Daoy (cell line): ENCODE measurements at places on chromosomes 2 and 18. TPM values are rescaled to one million over a fixed set of nuclear protein-coding genes. Genes with fewer than 3 reads are reported as not detected.

- DNase-seq = no peak
Observed at GRCh38 chr2:122651780-122652179, 896.3 kb downstream of the TSN start.

IL1B gene
- total RNA-seq = 12.4 and 13.5 TPM in 2 replicates

DNA sequence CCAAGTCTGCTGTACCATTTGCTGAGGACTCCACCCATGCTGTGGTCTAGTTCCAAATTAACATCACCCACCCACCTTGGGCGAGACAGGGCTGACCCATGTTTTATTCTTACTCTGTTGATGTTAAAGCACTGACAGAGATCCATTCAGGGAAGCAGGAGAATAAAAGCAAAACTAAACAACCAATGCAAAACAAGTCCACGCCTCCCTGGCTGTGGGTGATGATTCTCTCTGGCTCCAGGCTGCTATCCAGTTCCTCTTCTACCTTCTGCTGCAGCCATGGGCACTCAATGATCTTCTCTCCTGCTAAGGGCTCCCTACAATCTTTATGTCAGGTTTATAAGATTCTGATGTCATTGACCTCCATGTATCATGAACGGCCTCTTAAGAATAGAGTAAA is 786.6 kb upstream of the ID2 start:
- DNase-seq = no peak

ASB18 gene
- total RNA-seq = not detected in 2 replicates

GRCh38 chr2:21787941-21788340 is 664.2 kb downstream of the TDRD15 start:
- DNase-seq = no peak
